ENCODE measurements at places on chromosomes 6 and 20.

DNA sequence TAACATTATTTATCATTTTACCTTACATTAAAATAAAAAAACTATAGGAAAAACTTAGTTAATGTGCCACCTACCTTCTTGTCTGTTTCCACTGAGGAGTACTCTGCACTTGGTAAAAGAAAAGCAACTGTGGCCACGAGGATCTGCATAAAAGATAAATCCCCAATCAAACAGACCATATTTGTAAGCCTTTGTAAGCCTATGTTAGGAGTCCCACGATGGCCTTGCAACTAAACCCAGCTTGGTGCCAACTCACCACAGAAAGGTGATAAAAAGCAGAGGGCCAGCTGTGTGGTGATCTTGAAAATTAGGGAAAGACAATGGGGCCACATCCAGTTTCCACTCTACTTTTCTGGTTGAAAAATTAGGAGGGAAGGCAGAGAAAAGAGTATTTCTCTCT lies 156.9 kb downstream of the INSM1 start:
- no peak for DNase-seq

GRCh38 chr6:111939902-111940301 lies 66.7 kb upstream of the FYN start:
- DNase-seq, result no peak

DNA sequence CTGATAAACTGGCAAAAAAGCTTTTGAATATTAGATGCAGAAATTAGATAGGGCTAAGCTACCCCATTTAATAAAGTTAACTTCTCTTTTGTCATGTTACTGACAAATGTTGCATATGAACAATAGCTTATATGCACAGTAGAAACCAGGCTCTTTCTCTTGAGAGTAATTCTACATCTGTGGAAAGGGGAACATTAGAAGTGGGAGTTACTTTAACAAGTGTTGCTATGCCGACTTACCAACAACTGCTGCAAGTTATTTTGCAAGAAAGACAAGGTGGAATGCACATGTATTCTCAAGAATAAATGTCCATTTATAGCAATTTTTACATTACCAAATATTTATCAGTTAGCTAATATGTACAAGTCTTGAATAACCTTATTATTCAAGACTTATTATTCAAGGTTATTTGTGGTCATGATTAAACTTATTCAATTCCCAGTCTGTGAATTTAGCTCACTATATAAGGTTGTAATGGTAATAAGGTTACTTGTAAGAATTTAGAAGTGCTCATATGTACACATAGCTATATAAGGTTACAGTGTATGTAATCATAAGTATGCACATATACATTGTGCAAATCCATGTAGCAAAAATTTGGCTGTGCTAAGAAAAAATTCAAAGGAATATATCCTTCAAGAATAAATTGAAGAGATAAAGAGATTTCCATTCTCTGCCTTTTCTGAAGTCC lies 38.3 kb downstream of the ADGRG6 start:
- DNase-seq, result no peak

DNA sequence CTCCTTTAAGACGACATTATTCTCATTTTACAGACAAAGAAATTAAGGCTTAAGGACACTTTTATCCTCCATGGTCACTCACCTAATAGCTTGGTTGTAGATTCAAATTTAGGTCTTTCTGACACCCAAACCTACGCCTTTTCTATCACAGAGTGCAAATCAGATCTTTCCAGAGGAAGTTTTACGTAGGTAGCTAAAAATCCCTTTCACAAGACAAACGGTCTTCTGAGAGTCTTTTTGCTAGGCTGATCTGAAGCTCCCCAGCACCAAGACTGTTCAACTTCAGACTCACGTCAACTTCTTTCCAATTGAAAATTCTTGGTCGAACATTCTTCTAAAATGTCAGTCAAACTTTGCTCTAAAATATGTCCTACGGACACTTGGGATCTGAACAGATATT lies 46.5 kb downstream of the BLOC1S5 start:
- DNase-seq, result no peak

GRCh38 chr6:87436435-87436834 lies 28.7 kb downstream of the CFAP206 start:
- DNase-seq, result peak; percentile 44

DNA sequence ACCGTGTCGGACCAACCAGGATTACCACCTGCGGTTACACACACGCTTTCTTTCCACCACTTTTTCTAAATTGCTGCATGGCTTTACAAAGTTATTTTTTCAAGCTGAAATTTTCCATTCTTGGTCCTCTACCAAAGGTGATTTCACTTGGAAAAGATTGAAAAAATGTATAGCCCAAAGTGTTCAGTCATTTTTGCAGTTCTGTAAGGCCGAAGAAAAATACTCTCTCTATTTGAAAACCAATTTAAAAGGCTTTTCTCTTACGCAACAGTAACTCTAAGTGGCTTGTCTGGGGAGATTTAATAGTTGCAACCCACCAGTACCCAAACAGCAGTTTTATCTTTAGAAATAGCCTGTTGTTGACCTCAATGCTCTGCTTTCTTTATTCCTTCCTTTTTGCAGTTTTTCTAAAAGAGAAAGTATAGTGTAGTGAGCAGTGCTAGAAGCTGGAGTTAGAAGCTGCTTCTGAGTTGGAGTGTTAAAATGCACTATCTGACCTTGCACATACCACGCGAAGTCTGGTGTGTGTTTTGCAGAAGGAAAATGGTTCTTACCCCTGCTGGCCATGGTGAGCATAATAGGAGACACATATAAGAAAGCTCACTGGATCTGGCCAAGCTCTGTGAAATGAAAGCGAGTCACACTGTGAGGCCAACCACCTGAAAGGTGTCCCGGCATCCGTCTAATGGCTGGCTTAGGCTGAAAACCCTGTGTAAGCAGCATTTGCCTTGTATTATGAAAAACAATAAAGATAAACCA lies 271.6 kb upstream of the PRND start:
- DNase-seq, result peak; percentile 5

Data from retina (tissue), 1 donor.